ENCODE measurements at places on chromosomes 4 and X. TPM values are rescaled to one million over a fixed set of nuclear protein-coding genes. Genes with fewer than 3 reads are reported as not detected.

CSAG2 gene
- not detected for total RNA-seq

CEP44 gene
- total RNA-seq: 29.8 TPM

DCAF8L2 gene
- not detected for total RNA-seq

CXorf65 gene
- not detected for total RNA-seq

VSIG4 gene
- 30.7 TPM for total RNA-seq

USP17L10 gene
- total RNA-seq: not detected

PF4V1 gene
- total RNA-seq: 1.6 TPM

TLR7 gene
- total RNA-seq: 3.5 TPM

KIF4A gene
- 5.8 TPM for total RNA-seq

ERVMER34-1 gene
- 0.69 TPM for total RNA-seq

MUC7 gene
- total RNA-seq: not detected

SLC35A2 gene
- 12.5 TPM for total RNA-seq

PHF8 gene
- 11.5 TPM for total RNA-seq

Measured in diencephalon (tissue), 1 donor.